Left cardiac atrium (tissue), 4 donors: ENCODE measurements at places on chromosomes 7 and 10. TPM values are rescaled to one million over a fixed set of nuclear protein-coding genes. Genes with fewer than 3 reads are reported as not detected.

DNA sequence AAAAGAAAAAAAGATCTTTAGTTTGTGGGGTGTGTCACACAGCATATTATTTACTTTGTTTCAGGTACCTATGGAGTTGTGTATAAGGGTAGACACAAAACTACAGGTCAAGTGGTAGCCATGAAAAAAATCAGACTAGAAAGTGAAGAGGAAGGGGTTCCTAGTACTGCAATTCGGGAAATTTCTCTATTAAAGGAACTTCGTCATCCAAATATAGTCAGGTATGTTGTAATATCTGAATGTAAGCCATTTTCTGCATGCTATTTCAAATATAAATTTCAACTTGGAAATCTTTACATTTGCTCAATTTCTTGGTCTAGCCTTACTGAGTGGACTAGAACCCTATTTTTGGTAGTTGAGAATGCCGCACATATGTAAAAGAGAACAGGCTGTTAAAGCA lies 6.4 kb downstream of the CDK1 start:
- DNase-seq, result no peak

DNA sequence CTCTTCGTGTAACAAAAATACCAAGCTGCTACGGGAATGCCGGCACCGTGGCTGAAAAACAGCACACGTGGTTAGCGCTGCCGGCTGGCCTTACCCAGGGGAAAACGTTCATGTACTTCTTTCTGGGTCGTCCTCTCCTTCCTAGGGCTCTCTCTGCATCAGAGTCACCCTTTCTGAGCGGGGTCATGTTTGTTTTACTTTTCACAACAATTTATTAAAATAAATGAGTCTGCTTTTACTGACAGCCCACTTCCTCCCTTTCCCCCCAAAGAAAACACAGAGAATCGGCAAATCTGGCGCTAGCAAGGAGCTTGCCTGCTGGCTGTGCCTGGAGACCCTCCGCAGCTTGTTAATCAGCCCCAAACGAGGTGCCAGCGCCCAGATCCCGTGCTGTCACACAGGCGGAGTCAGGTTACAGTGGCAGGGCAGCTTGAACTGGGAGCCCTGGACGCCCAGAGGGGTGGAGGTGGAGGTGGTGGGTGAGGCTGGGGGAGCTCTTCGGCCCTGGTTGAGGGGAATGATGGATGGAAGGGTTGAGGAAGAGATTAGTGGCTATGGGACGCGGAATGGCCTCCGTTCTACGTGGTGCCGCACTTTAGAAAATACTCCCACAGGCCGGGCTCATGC lies 162.2 kb upstream of the TNS3 start:
- no peak for DNase-seq

The CDH23 gene
- 8.0 TPM for total RNA-seq

DNA sequence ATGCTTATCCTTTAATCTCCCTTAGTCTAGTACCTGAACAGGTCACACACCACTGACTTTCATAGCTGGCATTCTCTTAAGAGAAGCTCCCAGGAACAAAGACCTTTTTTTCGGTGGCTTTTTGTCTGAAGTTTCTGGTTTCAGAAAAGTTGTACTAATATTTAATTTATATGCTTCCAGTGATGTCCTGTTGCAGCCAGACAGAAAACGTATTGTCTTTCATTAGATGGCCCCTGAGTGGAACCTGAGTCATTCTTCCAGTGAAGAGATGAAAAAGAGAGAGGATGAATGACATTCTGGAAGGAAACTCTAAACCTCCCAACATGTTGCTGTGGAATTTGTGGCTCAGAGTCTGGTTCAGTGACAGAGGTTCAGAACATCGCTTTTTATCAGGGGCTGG lies 274.8 kb upstream of the TAC1 start:
- DNase-seq, result no peak

GRCh38 chr7:1675036-1675671 lies 5.1 kb downstream of the ELFN1 start:
- DNase-seq, result no peak

The NRG3 gene
- 0.79 TPM for total RNA-seq

DNA sequence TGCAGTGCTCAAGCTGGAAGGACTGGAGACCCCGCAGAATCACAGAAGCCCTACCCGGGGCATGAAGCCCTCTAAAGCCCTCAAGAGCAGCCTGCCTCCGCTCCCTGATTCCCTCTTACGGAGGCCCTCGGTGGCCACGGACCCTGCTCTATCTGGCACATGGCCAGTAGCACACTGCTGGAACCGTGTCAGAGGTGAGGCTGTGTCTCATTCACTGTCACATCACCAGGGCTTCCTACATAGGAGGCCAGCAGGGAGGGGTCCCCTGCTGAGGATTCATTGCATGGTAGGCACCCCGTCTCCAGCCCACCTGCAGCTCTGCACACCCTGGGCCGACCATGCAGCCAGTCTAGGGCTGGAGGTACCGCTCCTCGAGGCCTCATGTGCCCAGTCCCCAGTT lies 259.2 kb downstream of the TNS3 start:
- no peak for DNase-seq

- no peak for DNase-seq
Measured at GRCh38 chr7:14380881-14381280, 391.4 kb upstream of the ETV1 start.

GRCh38 chr10:28644647-28645046 lies 32.7 kb upstream of the BAMBI start:
- no peak for DNase-seq

GRCh38 chr7:39720586-39720985 lies 97.2 kb downstream of the RALA start:
- DNase-seq, result no peak

The TACC2 gene
- 210 TPM for total RNA-seq

The SRGN gene
- 89.7 TPM for total RNA-seq

DNA sequence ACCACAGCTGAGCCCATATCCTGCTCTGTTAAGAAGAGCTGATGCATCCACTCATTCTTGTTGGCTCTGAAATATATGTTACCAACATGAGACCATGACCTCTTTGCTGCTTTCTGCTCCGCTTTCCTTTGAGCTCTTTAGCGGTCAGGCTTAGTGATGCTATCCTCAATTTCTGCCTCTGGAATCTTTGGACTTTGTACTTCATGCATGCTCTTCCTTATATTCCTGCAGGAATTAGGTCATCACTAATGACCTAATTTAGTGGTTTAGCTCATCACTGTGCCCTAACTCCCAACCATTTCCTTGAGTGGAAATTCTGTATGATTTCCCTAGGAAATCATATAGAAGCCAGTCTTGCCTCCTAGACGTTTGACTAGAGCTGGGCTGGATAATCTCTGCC lies 119.5 kb downstream of the AOAH start:
- no peak for DNase-seq

DNA sequence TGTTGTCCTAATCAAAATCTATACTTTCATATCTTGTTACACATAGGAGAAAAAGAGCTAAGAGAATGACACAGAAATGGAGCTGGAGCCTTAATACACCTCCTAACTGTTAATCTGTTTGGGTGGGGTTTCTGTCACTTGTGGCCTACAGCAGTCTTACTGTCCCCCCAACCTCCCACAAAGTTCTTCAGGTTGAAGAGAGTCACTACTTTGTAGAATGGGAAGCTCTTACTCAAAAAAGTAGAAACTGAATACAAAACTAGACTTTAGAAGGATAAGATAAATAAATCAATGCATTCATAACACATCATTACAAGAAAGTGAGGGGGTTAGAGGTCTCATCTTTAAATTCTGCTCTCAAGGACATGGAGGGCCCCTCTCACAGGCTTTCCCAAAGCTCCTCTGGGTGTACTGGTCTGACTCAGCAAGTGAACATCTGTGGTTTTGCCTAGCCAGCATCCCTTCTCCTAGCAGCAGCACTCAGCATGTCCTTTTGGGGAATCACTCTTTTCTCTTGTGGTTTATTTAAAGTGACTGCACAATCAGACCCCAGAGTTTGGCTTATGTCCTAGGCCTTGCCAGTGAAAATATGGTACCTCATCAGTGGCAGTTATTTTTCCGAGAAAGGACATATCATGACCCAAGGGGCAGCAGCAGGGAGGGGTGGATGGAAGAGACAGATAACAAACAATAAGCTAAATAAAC lies 2.0 kb upstream of the BLVRA start:
- no peak for DNase-seq

DNA sequence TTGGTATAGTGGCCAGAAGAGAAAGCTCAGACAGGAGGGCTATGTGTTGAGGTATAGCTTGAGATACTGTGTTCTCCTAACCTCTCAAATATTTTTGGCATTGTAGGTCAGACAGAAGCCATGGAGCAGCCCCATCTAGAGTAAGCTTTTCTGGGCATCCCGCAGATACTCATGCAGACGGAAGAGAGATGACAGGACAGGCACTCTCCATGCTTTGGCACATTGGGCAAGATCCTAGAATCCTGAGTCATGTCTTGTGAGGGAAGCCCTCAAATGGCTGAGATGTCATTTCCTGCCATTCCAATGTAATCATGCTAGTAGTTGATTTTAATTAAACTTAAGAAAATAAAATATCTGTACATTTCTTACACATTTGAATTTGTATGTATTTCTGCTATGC lies 16.8 kb upstream of the KIF20B start:
- no peak for DNase-seq

DNA sequence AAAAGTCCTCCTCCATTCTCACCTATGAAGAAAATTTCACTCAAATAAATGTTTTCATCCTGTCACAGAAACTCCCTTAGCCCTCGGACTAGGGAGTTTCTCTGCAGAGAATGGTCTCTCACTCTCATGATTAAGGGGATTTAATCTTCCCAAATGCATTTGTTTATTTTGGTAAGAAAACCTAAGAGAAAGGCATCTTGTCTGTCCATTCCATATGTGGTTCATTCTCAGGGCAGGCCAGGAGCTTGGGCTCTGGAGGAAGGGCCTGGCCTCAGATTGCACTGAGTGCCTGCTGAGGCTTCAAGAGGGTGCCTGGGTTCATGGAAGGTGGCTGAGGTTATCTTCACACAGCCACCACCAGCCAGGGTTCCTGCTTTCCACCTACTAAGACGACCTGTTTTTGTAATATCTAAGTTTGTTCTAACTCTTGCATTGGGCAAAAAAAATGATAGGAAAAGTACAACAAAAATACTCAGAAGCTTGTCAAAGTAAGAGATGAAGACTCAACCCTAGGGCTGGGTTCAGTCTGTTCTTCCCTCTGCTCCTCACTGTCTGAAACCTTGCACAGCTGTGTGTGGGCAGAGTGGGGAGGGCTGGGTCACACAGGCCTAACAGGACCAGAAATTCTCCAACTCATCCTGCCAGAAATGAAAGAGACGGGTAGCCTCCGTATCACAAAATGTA lies 186.7 kb downstream of the CXCL12 start:
- no peak for DNase-seq

DNA sequence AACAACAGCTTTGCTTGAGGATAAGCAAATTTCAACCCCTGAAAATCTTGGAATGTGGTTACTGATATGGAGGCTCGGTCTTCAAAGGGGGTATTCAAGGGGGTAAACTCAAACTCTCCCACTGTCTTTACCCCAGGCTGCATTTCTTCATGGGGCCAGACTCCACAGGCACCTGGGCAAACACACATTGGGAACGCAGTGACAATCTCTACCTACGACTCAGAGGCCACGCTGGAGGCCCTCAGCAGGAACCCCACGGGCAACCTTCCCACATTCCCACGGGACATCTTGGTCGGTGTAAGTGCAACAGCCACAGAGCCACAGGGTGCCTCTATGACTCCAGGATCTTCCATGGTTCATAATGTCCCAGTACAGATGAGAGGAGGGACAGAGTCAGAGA lies 2.2 kb upstream of the INSIG1 start:
- DNase-seq, result no peak
